H1 (cell line): ENCODE measurements at places on chromosomes 7 and 10. TPM values are rescaled to one million over a fixed set of nuclear protein-coding genes. Genes with fewer than 3 reads are reported as not detected.

DNA sequence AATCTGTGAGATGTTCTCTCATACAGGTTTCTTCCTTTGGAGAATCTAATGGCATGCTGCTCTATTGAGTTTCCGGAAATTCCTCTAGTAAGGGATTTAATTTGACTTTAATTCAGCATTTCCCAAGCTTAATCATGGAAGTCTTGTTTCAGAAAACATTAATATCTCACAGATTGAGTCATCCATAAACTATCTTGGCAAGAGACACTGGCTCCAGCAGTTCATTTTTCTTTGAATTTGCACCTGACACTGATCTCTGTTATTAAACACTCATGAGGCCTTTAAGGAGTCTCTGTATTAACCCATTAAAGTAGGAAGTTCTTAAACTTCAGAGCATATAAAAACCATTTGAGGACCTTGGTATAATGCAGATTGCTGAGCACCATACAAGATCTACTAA, 3.6 kb upstream of the ITGB8 start:
- no peaks in the 10 kb centered on the region for H3K36me3 ChIP-seq
- H3K4me1 ChIP-seq = no peaks in the 10 kb centered on the region
- H3K4me3 ChIP-seq = no peak overlapping the region
- DNase-seq = no peak
- no peaks in the 10 kb centered on the region for H3K27me3 ChIP-seq

GRCh38 chr7:39507866-39508551, 58.2 kb upstream of the YAE1 start:
- no peaks in the 10 kb centered on the region for H3K36me3 ChIP-seq
- H3K4me1 ChIP-seq = no peaks in the 10 kb centered on the region
- no peaks in the 10 kb centered on the region for H3K27me3 ChIP-seq
- H3K27ac ChIP-seq = no peak overlapping the region
- H3K4me3 ChIP-seq = no peak overlapping the region

Gene HOXA13
- total RNA-seq = not detected in 2 replicates

Gene DDC
- total RNA-seq = not detected in 2 replicates

Gene COBL
- 36.5 and 40.4 TPM in 2 replicates for total RNA-seq
